ENCODE measurements at places on chromosomes 1 and 21.
A peak's percentile ranks its signal among the peaks of the same experiment; 100 is the strongest.

- no peak for DNase-seq
Measured at GRCh38 chr1:23303524-23303923, 40.6 kb downstream of the HNRNPR start.

DNA sequence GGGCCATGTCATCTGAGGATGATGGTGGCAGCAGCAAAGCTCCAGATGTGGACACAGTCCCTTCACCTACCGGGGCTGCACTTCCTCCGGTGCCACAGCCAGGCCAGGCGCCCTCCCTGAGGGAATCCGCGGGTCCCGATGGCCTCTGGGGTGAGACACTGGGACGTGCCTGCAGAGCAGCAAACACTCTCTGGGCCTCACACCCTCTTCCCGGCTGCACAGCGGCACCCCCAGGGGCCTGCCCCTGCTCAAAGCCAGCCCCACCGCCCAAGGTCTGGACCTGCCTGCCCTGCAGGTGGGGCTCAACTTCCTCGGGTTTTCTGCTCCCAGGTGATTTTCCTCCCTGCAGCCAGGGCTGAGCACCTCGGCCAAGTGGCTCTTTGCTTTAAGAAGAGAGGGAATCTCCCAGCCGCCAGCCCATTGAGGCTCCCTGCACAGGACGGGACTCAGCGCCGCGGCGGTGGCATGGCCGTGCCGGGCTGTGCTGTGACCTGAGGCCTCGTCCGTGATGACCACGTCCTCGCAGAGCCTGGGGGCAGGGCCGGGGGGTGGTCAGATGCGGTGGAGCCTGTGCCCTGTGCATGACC, 21.3 kb upstream of the COL18A1 start:
- no peak for DNase-seq

DNA sequence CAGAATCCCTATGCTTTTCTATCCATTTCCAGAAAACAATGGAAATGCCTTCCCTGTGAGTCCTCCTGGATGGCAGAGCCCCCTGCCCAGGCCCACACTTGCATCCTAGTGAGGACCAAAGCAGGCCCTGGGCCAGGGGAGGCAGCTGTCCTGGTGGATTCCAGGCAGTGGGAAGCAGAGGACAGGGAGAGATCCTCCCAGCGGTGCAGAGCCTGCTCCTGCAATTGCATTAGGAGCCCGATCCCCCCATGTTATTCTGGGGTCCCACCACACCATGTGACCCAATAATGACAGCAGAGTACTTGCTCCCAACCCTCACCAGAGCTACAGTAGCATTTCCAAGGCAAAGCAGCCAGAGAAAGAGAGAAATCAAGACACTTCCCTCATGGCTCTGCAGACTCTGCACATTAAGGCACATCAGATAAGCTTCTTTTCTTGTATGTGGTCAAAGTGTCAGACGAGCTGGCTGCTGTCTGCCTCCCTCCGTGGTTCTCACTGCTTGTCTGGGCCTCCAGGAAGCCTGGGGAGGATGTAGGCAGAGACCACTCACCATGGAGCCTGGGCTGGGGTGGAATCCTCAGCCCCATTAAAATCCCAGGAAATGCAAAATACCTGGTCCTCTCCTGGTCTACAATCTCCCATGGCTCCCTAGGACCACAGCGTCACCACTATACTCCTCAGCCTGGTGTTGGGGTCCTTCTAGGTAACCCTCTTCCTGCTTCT, 54.9 kb upstream of the RUNX3 start:
- no peak for DNase-seq

DNA sequence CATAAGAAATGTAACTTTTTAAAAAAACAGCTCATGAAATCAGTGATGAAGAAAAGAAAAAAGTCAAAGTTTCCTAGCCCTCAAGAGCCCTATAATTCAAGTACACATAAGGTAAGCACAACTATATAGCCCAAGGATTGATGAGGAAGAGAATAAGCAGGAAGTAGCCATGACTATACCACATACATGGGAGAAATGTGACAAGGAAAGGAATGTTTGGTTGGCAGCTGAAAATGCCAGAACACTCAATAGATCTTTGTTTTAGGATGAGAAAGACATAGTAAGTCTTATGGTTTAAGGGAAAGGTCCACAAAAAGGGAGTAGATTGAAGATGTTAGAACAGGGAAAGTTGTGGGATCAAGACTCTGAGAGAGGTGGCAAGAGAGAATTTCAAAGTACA, 5.7 kb downstream of the DOCK7 start:
- DNase-seq = no peak

DNA sequence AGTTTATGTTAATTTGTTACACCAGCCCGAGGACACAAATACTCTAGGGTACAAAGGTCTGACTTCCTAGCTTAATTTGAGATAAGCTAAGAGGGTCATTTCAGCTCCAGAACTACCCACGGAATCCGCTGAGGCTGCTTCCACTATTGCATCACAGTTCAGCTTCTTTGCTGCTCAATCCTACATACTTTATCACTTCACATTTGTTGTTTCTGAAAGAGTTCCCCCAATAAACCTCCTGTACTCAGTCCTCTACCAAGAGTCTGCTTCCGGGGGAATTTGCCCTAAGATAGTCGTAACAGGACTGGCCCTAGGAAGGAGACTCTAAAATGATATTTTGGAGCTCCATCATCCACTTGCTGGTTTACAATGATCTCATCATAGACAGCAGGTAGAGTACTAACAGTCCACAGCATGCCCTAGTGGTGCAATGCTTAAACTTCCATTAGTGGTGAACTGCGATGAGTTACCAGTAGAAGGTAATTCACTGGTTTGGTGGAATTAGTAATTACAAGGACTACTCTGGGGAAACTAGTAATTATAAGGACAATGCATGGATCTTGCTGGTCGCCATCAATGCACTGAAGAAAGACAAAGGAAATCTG, 229.3 kb downstream of the USH2A start:
- no peak for DNase-seq

GRCh38 chr1:196466166-196466565, 142.1 kb downstream of the KCNT2 start:
- no peak for DNase-seq

DNA sequence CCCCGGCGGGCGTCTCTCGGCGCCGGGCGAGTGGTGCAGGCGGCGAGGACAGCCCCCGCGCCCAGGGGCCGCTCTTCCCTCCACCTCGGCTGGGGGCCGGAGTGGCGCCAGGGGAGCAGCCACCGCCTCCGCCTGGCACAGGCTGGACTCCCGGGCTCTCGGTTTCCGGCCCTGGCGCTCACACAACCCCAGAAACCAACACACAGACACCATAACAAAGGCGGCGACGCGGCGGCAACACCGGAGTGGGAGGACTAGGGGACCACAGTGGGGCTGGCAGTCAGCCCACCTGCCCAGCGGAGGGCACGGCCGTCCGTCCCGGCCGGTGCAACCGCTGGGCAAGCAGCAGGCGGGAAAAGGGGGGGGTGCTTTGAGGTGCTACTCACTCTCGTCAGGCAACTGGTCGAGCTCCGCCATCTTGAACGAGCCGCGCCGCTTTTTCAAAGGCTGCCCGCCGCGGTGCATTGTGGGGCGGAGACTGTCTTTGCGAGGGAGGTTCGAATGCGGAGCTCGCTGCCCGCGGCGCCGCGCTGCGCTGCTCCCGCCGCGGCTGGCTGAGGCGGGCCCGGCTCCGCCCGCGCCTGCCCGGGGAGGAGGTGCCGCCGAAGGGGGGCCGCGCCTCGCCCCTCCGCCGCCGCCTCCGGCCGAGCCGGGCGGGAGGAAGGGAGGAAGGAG, at the start of gene LIN9:
LIN9 (minus strand) TSS at position 442 of the 675 bp plus-strand sequence; CDS start at position 417, 25 bp downstream.
- DNase-seq = peak; percentile 71

DNA sequence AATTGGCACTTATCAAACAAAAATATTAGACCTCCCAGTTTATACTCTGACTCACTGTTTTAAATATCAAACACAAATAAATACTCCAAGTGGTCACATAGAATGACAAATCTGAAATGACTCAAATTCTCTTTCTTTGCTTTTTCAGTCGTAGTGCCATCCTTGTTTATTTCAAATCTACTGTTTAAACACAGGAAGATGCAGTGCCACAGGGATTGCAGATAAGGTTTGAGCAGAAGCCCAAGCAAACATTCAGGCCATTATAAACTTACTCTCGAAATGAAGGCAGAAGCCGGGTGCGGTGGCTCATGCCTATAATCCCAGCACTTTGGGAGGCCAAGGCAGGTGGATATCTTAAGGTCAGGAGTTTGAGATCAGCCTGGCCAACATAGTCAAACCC, 255.4 kb upstream of the PLXNA2 start:
- no peak for DNase-seq

GRCh38 chr21:45599146-45599581, 44.4 kb upstream of the PCBP3 start:
- no peak for DNase-seq

DNA sequence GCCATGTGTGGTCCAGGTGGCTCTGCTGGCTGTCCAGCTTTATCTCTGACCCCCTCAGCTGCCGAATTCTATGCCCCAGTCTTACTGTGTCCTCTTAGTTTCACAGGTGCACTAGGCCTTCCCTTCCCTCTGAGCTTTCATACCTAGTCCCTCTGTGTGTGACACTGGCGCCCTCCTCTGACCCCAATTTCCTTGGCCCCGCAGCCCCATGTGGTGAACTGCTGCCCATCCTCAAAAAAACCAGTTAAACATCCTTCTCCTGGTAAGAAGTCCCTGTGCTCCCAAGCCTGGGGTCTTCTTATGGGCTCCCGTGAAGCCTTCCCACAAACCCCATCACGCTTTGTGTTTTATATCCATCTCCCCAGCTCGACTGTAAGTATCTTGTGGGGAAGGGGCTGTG, 93.9 kb upstream of the TSPAN2 start:
- DNase-seq = peak; percentile 20

- DNase-seq = no peak
Measured at GRCh38 chr1:3483801-3484444, 29.5 kb downstream of the ARHGEF16 start.

DNA sequence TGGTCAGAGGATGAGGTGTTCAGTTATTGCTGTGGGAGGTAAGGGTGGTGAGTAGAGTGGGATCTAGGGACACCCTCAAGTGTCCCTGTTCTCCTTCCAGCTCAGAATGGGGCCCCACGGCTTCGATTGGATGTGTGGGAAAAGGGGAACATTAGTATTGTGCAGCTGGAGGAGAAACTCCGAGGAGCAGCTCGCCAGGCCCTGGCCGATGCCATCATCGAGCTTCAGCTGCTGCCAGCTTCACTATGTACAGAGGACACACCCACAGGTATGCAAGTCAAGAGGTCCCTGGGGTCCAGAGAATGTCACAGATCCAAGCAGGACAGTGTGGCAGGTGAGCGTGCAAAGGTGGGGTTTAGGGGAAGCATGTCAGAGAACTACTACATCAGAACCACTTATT, 13.9 kb downstream of the HYI start:
- no peak for DNase-seq

DNA sequence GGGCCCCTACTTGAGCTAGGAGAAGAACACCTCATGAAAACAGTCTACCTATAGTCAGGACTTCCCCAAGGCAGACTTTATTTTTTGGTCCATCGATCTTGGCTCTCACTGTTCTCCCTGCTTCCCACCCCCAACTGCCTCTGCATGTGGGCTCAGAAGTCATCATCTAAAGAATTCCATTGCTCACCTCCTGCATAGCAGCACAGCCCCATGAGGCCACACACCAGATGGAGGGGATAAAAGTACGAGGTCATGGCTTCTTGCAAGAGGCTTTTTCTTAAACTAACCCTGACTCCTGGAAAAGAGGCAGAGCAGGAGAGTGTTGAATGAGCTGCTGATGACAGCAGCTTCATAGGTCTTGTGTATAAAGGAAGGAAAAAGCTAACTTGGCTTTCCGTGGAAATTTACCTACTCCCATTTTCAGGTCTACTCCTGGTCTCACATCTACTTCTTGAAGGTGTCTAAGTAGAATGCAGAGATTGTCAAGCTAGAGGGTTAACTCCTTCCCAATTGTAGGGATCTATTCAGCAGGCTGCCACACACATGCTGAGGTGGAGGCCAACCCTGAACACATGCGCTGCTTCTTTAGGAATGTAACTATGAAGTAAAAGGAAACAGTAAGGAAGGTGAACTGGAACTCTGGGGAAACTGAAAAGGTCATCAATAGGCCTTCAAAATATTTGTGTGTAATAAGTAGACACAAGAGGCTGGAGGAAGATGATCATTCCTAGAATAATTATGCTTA, 18.7 kb downstream of the WNT2B start:
- no peak for DNase-seq

- no peak for DNase-seq
Measured at GRCh38 chr1:7320661-7321060, 450.4 kb upstream of the VAMP3 start.

GRCh38 chr1:206489980-206490770, 17.2 kb upstream of the RASSF5 start:
- no peak for DNase-seq

DNA sequence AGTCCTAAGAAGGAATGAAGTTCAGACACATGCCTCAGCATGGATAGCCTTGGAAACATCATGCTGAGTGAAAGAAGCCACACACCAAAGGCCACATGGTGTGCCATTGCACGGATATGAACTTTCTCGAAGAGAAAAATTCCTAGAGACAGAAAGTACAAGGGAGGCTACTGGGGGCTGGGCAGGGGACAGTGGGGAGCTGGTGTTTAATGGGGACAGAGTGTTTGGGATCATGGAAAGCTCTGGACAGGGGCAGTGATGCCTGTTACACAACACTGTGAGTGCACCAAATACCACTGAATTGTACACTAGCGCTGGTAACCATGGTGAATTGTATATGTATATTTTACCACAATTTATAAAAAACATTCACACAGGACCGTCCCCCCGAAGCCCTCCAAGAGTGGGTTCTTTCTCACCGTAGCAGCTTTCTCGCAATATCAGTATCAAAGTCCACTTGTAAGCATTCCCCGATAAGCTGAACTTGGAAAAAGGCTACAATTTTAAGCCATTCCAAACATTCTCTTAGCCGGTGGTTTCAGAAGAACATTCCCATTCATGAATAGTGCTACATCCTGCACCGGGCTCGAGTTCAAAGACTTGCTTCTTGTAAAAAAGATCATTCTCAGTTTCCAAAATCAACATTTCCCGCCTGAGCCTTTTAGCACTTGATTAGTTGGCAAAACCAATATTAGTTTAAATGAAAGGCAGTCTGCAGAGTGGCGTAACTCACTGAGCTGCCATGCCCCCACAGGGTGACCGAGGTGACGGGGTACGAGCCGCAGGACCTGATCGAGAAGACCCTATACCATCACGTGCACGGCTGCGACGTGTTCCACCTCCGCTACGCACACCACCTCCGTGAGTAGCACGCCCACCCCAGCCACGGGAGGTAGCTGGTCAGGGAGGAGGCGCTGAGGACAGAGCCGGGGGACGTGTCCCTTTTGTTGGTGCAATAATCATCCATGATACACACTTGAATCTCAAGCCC, 31.7 kb downstream of the SIM2 start:
- no peak for DNase-seq

DNA sequence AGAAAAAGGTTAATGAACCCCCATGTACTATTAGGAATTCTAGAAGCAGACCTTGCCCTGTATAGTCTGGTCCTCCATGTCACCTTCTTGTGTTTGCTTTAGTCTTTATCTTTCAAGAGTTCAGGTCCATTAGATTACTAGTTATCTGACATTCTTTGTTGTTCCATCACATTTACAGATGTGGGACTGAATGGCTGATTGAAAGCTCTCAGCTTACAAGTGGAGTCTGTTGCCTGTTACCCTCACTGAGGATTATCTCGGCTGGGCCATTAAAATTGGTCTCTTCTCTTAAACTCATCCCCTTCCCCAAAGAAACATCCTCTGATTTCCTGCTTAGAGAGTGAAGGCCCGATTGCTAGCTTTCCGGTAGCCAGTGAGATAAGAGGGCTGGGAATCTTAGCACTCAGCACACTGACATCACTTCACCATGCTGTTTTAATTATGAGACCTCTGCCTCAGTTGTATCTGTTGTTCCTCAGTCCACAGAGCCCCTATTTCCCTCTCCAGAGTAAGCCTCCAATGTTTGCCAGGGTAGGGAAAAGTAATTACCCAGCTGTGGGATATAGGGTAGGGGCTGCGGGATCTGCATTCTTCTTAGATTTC, 76.8 kb downstream of the LPGAT1 start:
- DNase-seq = no peak

Measured in iPS DF 19.7 (cell line).